ENCODE measurements at places on chromosomes 1 and 21.

DNA sequence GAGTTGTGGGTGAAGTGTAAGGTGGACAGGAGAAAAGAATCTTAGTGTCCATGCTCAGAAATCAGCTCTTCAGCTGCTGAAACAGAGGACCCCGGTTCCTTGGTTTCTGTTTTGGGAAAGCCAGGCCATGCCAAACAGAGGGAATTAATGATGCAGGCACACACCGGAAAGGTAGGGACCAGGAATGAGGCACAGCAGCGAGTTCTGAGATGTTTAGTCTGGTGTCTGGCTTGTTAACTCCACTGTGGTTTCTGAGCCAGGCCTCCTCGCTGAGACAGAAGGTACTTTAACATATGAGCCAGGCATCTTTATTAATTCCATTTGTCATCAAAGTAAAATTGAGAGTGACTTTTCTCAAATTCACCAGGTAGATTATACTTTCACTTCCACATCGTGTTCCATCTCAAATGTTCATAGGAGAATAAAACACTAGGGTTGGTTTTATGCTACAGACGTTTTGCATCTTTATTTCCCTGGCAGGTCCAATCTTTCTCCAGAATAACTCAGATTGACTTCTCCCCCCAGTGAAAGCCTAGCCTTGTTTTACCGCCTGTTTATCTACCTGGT lies 23.5 kb downstream of the LRRC8D start:
- DNase-seq, result no peak

DNA sequence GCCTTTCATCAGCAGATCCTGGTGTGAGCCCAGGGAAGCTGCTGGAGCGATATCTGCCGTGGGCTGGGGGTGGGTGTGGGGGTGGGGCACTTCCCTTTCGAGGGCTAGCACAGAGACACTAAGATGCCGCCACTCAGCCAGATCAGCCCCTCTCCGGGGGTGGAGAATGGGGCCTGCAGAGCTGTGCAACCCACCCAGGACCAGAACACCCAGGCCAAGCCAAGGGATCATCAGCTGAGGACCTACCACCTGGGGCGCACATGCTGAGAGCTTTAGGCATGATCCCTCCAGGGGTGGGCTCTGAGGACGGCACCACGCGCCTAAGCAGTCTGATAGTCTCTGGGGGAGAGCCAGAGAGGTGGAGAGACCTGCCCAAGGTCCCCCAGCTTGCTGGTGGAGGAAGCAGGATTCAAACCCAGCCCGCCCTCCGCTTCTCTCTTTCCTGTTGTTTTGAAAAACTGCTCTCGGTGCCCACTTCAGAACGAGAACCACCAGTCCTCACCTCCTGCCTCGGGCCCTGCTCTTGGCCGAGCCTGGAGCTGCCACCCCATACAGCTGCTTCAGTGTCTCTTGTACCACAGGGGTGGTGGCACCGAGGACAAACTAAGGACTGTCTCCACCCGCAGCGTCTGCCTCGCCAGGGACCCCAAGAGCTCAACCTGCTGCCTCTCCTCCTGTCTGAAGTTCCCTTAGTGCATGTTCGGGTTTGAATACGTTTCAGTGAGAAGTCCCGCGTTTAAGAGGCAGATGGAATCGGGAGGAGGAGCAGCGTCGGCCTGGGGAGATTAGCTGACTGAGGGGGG lies 39.7 kb upstream of the RUNX3 start:
- no peak for DNase-seq

GRCh38 chr21:46413365-46413696 lies 45.4 kb upstream of the DIP2A start:
- no peak for DNase-seq

GRCh38 chr1:62953633-62954032 lies 169.7 kb downstream of the ATG4C start:
- no peak for DNase-seq

GRCh38 chr1:208759255-208759654 lies 515.1 kb upstream of the PLXNA2 start:
- DNase-seq, result no peak

DNA sequence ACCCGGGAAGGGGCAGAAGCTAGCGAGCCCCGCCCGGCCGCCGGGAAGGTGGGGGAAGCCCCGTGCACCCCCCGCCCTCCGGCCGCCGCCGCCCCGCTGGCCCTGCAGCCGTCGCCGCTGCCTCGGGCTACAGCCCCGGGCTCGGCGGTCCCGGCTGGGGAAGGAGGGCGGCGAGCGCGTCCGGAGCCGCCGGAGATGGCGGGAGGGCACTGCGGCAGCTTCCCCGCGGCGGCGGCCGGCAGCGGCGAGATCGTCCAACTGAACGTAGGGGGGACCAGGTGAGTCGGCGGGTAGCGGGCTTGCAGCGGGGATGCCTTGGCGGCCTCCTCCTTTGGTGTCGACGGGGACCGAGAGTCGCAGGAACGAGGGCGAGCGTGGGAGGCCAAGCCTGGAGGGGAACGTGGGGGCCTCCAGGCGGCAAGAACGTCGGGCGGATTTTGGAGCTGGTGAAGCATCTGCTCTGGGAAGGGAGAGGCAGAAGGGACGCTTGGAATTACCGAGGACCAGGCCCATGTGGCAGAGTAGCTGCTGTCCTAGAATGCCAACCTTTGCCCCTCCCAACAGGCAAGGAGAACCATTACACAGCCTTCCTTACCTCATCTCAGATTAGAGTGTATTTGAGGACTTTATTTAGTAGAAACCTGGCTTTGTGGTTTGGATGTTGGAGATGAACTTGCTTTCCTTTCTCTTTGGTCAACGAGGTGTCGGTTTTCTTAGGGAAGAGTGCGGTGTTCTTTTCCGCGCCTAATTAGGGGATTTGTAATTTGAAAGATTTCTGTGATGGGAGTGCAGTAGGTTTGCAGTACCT lies 591 bp downstream of the KCTD3 start:
- peak; percentile 20 for DNase-seq

DNA sequence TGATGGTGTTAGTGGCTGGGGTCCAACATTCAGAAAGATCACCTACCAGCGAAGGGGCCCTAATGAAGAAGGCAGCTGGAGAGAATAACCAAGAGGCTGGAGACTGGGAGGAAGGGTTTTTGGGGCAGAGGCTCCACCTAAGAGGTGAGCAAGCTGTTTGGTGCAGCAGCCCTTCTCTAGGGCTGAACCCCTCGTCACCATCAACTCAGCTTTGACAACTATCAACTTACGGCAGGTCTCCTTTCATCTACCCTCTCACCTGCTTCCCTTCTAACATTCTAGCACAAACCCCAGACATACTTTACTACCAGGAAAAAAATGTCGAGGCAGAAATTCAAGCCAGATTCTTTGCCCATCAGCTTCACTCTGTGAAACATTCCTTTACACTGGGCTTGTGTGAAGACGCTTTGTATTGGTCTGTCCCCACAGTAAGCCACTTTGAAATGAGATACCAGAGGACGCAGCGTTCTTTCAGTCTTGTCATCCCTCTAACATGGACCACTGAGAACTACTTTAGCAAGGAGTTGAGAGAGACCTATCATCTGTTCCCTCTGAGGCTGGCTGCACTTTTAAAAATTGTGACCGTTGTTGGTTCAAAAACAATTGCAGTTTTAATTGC lies 84.6 kb downstream of the RAVER2 start:
- peak; percentile 14 for DNase-seq

DNA sequence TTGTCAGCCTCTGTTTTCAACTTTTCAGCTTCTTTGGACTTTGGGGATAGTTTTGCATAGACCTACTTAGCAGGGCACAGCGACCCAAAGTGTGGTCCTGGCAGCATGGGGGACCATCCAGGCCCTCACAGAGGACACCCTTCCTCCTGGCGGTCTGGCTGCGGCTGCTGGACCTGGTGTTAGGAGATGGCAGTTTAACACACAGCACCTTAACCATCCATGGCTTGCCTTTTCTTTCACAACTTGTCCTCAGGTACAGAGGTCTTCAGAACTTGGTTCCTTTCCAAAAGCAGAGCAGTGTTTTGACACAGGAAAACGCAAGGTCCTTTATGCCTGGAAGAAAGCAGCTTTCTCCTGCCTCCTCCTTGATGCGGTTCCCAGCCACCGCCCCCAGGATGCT lies 68.1 kb downstream of the RHOU start:
- DNase-seq, result no peak

DNA sequence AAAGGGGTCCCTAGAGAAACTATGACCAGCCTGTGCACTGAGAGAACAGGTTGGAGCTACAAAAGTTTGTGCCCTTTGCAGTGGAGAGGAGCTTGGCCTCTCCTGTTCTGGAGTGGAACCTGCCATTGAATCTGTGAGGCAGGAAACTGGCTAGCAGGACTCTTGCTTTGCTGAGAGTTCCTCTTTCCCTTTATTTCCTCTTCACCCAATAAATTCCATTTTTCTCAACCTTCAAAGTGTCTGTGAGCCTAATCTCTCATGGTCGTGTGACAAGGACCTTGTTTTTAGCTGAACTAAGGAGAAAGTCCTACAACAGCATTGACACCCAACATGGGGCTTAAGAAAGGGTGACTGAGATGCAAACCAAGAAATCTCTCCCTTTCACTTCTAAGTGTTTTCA lies 42.7 kb upstream of the FASLG start:
- no peak for DNase-seq

GRCh38 chr1:26284597-26285347 lies 4.9 kb downstream of the SH3BGRL3 start:
- peak; percentile 80 for DNase-seq

DNA sequence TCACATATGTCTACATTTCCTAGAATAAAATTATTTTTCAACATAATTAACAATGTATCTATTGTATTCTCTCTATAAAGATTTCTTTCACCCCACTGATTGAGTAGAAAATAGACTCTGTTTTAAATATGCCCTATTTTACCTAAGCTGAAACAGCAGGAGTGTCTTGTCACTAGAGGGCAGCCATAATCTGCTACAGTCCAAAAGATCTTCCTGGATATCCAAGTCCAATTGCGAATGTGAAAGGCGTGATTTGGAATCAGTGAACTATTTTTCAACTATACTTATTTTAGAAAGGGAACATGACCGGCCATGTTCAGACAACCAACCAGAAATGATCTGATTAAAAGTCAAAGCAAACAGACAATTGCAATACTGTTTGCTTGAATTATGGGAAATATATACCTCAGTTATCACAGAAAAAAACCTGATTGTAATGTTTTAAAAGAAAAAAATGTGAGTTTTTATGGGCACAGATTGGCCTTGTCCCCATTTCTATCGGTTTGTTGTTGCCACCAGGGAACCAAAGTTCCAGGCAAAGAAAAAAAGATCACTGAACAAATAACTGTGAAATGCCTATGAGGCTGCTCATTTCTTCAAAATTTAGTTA lies 1211.0 kb upstream of the ADGRL4 start:
- DNase-seq, result no peak

DNA sequence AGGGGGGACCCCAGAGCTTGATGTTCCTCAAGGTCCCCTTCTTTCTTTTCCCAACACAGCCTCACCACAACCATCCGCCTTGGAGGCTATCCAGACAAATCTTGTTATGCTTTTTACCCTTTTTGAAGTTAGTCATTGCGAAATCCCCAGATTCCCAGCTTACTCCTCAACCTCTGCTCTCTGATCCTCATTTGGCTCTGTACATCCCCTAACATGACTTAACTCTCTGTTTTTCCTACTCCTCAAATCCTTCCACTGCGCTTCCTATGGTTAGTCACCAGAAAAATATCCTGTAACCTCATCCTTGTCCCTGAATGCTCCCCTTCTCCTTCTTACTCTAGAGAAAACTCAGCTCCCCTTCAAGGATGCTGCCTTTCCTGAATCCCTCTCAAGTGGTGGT lies 189.1 kb upstream of the POU3F1 start:
- DNase-seq, result no peak

- DNase-seq, result no peak
Observed at GRCh38 chr1:212234431-212235395, 50.5 kb upstream of the PPP2R5A start.

DNA sequence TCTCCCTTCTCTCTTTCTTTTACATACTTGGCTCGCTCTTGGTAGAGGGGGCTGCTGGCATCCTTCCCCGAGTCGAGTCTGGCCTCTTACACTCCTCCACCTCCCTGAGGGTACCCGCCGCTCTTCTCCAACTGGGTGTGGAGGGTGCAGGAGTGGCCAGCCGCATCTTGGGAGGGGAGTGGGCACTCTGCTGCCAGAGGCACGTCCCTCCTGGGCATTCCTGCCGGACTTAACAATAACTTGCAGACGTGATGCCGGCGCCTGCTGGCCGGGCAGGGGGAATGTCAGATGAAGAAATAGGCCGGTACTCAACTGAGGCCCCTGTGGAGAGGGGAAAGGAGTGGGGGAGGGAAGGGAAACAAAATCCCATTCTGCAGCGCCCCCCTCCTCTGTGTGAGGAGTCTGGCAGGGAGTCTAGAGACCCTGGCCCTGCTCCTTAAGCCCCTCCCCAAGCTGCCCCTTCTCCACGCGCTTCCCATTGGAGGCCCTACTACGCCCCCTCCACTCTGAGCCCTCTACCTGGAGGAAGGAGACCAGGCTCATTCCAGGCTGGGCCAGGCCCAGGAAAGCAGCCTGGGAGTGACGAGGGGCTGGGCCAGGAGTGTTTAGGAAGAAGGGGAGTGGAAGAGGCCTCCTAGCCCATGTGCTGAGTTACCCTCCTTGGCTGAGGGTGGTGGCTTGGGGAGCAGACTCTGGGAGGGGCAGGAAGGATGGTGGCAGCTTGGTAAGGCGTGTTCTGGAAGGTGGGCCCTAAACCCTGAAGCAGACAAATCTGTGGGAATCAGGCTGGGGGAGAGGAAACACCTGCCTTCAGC lies 1.8 kb downstream of the ATP2B4 start:
- no peak for DNase-seq

DNA sequence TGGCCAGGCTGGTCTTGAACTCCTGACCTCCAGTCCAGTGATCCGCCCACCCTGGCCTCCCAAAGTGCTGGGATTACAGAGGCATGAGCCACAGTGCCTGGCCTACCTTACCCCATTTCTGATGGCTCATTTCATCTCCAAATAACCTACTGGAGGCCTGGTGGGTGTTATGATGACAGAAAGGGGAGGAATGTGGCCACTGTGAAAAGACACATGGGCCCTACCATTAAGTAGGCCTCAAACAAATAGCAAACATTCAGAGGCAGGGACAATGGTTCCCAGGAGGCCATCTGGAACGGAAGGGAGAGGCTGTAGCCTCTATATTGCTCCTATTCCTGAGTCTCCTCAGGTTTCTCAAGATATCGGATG lies 932 bp upstream of the FCRLA start:
- no peak for DNase-seq

DNA sequence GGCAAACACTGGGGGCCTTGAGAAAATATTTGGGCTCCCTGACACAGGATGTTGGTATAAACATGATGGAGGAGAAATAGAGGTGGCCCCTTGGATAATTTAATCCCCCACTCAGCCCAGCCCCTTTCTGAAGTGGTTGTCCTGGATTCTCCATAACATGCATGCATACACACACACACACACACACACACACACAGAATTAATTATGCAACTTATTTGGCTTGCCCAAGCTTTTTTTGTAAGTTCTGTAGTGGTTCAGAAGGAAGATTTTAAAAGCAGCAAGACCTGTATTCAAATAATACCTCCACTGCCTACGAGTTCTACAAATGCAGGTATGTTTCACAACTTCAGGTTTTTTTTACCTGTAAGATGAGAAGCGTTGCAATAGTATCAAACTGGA lies 15.0 kb downstream of the ATF3 start:
- no peak for DNase-seq
